ENCODE measurements at places on chromosomes 6 and 20.

DNA sequence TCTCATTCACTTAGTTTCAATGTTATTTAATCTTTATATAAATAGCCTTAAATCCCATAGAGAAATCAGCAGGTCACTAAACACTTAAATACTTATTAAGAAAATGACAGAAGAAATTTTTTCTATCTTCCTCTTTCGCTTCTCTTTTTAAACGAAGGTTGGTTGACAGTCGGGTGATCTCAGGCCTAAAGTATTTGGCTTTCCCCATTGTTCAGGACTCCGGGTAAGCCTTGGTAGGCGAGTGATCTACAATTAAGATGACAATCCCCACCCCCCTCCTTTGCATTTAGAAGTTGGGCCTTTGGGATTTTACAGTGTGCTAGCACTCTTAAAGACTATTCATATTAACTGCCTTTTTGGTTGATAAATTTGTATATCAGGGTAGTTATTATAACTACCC, 19.7 kb upstream of the UTRN start:
- DNase-seq: peak; percentile 84

DNA sequence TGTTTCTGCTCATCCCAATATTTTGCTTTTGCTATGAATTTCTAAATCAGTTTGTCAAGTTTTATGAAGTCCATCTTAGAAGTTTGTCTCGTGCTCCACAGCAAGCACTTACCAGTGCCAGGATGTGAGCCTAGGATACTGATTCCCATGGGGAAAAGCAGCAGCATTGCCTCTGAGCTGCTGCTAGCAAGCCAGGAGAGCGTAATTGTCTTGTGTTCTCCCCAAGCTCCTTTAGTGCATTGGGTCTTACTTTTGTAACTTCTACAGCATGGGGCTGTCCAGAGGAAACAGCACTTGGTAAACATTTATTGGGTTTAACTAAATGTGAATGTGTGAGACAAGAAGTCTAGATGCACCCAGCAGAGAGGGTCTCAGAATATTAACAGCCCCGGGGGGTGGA, 76.1 kb downstream of the RNF182 start:
- no peak for DNase-seq

DNA sequence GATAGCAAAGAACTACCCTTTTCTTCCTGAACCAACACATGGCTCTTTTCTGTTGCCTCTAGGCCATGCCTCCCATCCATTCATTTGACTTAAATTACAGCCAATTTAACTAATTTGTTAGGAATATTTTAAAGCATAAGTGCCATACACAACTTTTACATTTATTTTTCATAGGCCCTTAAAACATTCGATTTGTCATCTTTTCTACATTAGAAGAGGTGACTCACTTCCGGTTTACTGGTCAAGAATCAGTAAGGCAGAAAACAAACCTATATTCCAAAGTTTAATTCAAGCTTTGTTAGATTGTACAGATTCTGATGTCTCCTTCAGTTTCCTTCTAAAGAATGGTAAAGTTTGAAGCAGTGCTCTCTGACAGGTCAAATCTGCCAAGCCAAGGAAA, 344.3 kb downstream of the SAMD5 start:
- DNase-seq: no peak

DNA sequence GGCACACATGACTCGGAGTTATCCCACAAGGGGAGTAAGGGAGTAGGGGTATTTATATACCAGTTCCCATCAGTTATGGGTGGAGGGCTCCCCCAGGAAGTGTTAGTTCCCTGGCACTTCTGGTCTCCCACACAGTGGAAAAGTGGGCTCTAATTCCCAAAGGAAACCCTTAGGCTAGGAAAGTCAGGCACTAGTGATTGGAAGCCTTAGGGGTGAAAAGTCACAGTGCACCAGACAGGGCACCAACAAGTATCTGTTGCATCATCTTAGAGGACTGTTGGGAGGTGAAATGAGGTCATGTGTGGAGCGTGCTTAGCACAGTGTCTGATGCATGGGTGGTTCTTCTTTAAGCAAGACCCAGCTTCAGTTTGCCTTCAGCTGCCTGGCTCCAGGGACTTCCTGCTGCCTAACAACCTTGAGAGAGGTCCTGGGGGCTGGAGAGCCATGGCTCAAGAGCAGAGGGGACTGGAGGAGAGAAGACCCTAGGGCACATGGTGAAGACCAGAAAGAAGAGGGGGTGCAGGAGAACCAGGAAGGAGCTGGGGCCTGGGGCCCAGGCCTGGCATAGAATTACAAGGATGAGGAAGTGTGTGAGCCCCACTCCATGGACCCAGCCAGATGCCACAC, 7.5 kb upstream of the FOXP4 start:
- no peak for DNase-seq

GRCh38 chr6:110814102-110815014, 911 bp downstream of the CDK19 start:
- DNase-seq: peak; percentile 38

DNA sequence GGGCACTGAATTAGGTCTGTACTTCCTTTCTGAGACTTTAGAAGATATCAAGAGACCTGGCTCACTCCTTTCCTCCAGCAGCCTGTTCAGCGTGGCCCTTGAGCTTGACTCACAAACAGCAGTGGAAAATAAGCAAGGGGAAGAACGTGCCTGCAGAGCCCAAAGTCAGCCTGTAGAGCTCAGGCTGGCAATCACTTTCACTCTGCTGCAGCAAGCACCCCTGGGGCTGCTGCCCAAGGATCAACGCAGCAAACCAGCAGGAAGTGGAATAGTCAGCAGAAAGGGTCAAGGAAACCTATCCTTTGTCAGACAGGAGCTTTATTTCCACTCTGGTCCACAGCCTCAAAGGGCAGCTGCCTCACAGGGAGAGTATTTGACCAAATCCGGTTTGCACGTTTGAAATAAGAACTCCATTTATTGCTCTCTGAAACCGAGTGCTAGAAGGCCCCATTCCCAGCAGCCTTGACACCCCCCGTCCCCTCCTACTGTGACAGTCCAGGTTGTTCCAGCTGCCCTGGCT, 77.4 kb downstream of the PRDM1 start:
- DNase-seq: peak; percentile 74

- no peak for DNase-seq
Measured at GRCh38 chr6:168372889-168373288, 53.3 kb upstream of the DACT2 start.

Data from fibroblast of upper back skin (primary cell).